ENCODE measurements at places on chromosomes 4 and X. TPM values are rescaled to one million over a fixed set of nuclear protein-coding genes. Genes with fewer than 3 reads are reported as not detected.

Gene CT83
- total RNA-seq, result not detected

Gene HPGD
- total RNA-seq, result 59.7 TPM

Gene SMIM43
- 0.46 TPM for total RNA-seq

Gene MAGEA2
- total RNA-seq, result 0.13 TPM

Gene SORCS2
- 4.1 TPM for total RNA-seq

Gene OTC
- not detected for total RNA-seq

Gene ASB12
- not detected for total RNA-seq

Gene TLR6
- total RNA-seq, result 3.7 TPM
